ENCODE measurements at places on chromosomes 6 and 20.
A peak's percentile ranks its signal among the peaks of the same experiment; 100 is the strongest.

DNA sequence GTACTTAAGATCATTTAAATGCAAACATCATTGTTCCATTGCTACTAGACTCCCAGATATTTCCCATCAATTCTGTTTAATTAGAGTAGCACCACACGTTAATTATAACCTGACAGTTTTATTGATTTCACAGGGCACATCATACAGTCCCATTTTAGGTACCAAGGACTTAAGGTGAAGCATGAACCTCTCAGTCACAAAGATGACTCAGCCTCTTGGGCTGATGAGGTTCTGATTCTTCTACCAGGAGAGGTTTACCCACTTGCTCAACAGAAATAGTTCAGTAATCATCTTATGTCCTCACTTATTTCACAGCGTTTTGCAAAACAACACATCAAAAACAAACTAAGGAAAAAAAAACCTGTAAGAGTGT lies 98.5 kb downstream of the HIVEP2 start:
- peak overlapping the region; percentile 66 for H3K4me3 ChIP-seq
- H3K27ac ChIP-seq, result peak overlapping the region; percentile 89
- no peak for DNase-seq
- H3K4me1 ChIP-seq, result peaks cover 97% of the 10 kb centered on the region
- no peaks in the 10 kb centered on the region for H3K27me3 ChIP-seq

DNA sequence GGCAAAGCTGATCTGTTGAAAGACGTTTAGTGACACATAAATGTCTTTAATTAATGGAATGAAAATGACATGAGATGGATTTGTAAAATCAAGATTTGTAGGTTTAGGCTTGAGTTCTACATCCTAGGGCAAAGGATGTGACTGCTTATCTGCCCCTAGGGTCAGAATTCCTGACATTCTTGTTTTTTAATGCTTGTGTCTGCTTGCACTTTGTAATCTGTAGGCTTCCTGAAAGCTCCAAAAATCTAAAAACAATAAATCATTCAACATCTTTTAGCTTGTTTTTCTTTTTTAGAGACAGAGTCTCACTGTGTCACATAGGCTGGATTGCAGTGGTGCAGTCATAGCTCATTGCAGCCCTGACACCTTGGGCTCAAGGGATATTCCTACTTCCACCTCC lies 107.9 kb upstream of the MLIP start:
- H3K36me3 ChIP-seq, result no peaks in the 10 kb centered on the region
- no peak for DNase-seq

GRCh38 chr6:104784884-104785283 lies 74.8 kb downstream of the HACE1 start:
- no peaks in the 10 kb centered on the region for H3K27me3 ChIP-seq
- DNase-seq, result no peak
- H3K27ac ChIP-seq, result no peak overlapping the region

DNA sequence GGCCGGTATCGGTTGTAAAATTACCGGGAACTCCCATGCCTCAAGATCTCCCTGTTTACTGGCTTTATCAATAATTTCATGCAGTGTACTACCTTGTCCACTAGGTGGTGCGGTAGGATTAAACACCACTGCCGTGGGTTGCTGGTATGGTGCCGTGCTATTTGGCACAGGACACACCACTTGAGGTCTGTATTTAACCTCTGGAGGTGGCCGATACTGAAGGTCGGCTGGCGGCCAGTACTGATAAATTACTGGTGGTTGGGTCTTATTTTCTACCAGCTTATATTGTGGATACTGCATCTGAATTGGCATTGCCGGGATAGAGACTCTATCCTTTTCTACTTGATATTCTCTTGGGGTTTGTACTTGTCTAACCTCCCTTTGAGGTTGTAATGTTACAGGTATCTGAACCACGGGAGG lies 14.3 kb upstream of the PTCRA start:
- H3K36me3 ChIP-seq, result no peaks in the 10 kb centered on the region
- peaks cover 11% of the 10 kb centered on the region for H3K4me1 ChIP-seq
- peak; percentile 83 for DNase-seq
- no peak overlapping the region for H3K4me3 ChIP-seq

- DNase-seq, result no peak
- no peak overlapping the region for H3K4me3 ChIP-seq
- no peaks in the 10 kb centered on the region for H3K36me3 ChIP-seq
- no peak overlapping the region for H3K27ac ChIP-seq
- H3K4me1 ChIP-seq, result no peaks in the 10 kb centered on the region
Observed at GRCh38 chr20:14259689-14260088, 77.7 kb downstream of the FLRT3 start.

GRCh38 chr6:29790626-29791025 lies 37.0 kb upstream of the HLA-G start:
- peaks cover 11% of the 10 kb centered on the region for H3K27me3 ChIP-seq
- no peak overlapping the region for H3K4me3 ChIP-seq
- no peak overlapping the region for H3K27ac ChIP-seq
- peaks cover 12% of the 10 kb centered on the region for H3K4me1 ChIP-seq
- no peak for DNase-seq

- no peak for DNase-seq
- H3K36me3 ChIP-seq, result peaks cover 5% of the 10 kb centered on the region
- H3K27me3 ChIP-seq, result no peaks in the 10 kb centered on the region
- peaks cover 11% of the 10 kb centered on the region for H3K4me1 ChIP-seq
Observed at GRCh38 chr6:42352856-42353564, 98.7 kb downstream of the TRERF1 start.

GRCh38 chr6:36033935-36034334 lies 6.3 kb downstream of the MAPK14 start:
- H3K27me3 ChIP-seq, result no peaks in the 10 kb centered on the region
- peak; percentile 71 for DNase-seq
- peaks cover 13% of the 10 kb centered on the region for H3K36me3 ChIP-seq

DNA sequence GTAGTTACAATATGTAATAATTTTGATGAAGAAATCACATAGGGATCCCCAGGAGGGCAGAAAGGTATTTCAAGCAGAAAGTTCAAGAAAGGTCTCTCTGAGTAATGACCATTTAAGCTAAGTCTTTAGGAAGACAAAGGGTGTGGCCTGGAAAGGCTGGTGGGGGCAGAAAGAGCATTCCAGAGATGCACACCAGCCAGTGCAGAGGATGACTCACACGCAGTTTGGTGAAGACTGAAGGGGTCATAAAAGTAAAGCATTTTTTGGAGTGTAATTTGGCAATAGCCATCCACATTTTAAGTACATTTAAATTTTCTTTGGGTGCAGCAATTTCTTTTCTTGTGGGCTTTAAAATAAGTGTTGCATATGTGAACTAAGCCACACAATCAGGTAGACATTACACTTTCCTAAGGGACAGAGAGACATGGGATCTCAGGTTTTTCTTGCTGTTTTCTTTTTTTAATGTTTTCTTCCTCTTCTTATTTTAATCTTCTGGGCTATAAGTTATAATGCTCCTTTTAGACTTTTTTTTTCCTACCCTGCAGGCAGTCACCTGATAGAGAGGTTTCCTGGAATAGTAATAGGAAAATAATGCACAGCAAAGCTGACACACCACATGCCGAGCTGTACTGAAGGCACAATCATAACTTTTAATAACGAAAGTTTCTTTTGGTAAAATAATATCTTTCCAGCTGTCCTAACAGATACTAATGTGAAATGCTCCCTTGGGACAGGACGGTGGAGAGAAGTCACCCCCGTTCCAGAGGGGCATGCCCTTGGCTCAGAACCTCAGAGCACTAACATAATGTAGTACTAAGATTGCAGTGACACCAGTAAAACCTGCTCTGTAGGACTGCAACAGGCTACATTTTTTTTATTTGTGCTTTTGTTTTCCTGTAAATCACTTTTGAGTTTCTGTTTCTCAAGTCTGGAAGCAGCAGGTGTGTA lies 49.6 kb upstream of the PTPRK start:
- H3K4me3 ChIP-seq, result no peak overlapping the region
- no peaks in the 10 kb centered on the region for H3K36me3 ChIP-seq
- H3K4me1 ChIP-seq, result no peaks in the 10 kb centered on the region
- H3K27ac ChIP-seq, result no peak overlapping the region
- no peaks in the 10 kb centered on the region for H3K27me3 ChIP-seq
